ENCODE measurements at places on chromosomes 7 and 10.
A peak's percentile ranks its signal among the peaks of the same experiment; 100 is the strongest.

DNA sequence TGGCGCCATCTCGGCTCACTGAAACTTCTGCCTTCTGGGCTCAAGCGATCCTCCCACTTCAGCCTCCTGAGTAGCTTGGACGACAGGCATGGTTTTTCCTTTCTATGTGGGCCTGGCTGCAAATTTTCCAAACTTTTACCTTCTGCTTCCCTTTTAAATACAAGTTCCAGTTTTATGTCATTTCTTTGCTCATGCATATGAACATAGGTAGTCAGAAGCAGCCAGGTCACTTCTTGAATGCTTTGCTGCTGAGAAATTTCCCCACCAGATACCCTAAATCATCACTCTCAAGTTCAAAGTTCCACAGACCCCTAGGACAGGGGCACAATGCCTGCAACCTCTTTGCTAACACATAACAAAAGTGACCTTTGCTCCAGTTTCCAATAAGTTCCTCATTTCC, 21.6 kb upstream of the RPEL1 start:
- no peak for DNase-seq

- no peak for DNase-seq
Observed at GRCh38 chr7:124420367-124420766, 345.2 kb downstream of the GPR37 start.

DNA sequence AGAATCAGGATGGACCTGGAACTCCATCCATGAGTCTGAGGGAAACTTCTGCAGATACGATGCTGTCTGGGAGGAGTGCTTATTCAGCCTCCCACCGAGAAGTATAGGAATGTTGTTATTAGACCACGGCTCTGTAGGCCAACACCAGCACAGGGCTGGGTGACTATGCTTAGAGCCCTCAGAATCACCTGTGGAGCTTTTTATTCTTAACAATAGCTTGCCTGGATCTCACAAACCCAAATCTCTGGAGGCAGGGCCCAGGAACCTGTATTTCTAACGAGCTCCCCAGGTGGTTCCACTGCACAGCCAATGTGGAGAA, 55.6 kb upstream of the ARID5B start:
- DNase-seq: peak; percentile 78

DNA sequence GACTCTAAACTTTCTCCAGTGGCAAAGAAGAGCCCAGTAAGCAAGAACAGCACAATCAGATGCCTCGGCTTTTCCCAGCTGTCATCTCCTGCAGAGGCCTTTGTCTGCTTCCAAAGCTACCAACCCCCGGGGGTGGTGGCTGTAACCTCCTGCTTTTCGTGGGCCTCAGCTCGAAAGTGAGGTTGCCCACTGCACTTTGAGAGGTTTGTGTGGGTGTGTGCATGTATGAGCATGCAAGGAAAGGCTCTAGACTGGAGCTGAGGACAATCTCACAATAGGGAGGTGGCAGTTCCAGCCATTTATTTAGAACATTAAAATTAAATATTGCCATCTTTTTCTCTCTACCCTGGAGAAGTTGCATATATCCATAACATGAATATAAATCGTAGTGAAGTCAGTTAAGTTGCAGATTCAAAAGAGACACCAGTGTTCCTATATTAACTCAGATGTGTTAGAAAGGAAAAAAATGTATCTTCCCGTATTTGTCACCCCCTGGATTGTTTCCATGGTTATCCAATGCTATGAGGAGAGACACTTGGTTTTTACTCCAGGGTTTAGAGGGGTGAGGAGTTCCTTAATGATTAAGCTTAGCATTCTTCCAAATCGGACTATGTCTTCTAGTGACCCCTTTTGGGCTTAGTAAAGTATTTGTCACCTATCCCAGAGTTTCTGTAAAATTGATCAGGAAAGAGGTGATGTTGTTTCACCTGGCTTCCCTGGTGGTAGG, 781.1 kb downstream of the INHBA start:
- no peak for DNase-seq
